ENCODE measurements at places on chromosomes 4 and X.

DNA sequence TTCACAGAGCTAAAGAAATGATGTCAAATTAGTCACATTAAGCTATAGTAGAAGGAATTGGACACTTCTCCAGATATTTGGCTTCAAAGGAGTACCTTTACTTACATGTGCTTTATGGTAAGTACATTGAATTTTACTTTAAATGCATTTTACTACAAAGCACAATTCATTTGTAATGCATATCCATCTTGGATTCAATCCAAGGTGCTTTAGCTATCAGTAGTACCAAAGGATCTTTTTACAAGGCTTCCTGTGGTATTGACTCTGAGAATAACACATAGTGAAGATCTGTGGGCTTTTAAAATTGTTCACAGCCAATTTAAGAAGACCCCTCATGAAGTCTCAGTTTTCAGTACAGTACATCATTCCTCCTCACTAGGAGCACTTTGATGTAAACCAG lies 13.2 kb downstream of the THAP6 start:
- no peak for DNase-seq

DNA sequence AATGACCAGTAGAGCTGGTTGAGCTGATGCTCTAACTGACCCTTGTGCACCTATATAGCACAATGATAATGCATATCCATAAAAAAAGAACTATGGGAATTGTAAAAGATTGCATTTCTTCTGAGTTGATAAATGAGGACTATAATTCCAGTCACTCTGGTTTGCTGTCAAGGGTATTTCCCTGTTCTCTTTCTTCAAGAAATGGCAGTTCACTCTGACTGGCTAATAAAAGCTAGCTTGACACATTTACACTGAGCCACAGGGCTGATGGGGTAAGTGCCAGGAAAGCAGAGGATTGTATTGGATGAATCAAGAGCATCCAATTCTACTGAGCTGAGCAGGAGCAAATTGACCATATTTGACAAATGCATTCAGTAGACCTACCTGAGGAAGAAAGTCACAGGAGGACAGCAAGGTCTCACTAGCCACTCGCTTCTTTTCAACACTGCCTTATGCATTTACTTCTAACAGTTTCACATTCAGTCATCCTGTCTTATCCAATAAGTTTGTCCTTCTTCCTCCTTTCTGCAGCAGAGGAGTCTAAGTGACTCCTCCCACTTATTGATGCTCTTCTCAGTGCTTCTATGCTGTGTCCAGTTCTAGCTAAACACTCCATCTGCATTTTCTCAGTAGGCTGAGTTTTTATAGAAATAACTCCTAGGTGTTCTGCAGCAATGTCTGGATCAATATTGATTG lies 43.0 kb downstream of the RBMX2 start:
- DNase-seq = no peak

GRCh38 chrX:39821709-39822095 lies 276.1 kb downstream of the BCOR start:
- no peak for DNase-seq

DNA sequence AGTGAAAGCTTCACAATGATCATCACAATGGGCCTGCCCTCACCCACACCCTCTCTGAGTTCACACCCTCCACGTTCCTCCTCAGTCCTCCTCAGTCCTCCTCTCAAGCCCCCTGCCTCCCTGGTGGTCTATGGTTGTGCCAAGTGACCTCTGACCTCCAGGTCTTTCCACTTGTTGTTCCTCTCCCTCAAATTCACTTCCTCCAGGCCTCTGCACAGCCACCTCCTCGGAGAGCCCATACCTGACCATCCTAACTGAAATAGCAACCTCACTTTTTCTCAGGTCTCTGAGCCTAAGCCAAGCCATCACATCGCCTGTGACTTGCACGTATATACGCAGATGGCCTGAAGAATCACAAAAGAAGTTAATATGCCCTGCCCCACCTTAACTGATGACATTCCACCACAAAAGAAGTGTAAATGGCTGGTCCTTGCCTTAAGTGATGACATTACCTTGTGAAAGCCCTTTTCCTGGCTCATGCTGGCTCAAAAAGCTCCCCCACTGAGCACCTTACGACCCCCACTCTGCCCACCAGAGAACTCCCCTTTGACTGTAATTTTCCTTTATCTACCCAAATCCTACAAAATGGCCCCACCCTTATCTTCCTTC lies 293.4 kb upstream of the TENM3 start:
- DNase-seq = no peak

DNA sequence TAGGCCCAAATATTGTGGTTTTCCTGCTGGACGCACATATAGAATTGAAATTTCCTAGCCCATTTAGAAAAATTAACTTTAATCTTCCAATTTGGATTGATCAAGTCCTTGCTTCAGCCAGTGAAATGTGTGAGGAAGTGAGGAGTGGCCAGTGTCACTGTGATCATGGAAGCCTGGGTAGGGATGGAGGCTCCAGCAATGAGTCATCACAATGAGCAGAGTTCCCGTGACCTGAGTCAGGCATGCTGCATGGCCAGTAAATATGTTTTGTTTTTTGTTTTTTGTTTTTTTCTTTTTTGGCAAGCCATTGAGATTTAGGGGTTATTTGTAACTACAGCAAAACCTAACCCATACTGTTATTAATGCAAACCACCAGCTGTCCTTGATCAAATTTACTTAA lies 52.1 kb downstream of the IDS start:
- no peak for DNase-seq

GRCh38 chr4:78057135-78057599 lies at the start of gene FRAS1:
FRAS1 (plus strand) TSS chr4:78057323; CDS start chr4:78058010, 687 bp downstream.
- DNase-seq = no peak

DNA sequence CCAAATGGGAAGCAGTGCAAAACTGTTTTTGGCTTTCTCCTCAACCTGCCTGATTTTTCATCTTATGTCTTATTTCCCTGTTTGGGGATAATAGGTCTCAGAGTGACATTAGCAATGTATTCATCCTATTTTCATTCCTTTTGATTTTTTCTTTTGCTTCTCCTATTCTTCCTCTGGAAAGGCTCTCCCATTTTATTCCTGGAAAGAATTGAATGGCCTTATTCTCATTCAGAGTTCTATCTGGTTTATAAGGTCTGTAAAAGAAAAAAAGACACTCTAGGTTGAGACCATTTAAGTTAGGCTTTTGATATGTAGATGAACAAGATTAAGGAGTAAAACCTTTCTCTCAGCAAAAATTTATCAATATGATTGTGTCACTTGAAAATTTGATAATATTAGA lies 27.8 kb upstream of the ALB start:
- DNase-seq = no peak

Data from NCI-H2227 treated with DMSO at 0.1 percent for 48 hours (cell line).